Activated CD8-positive, alpha-beta memory T cell treated with anti-CD3 and anti-CD28 coated beads for 4 hours (primary cell): ENCODE measurements at places on chromosomes 2 and 18.

GRCh38 chr2:126623000-126623399 lies 33.0 kb upstream of the GYPC start:
- DNase-seq, result no peak

- no peak for DNase-seq
Measured at GRCh38 chr2:101900375-101900774, 91.4 kb upstream of the IL1R2 start.

DNA sequence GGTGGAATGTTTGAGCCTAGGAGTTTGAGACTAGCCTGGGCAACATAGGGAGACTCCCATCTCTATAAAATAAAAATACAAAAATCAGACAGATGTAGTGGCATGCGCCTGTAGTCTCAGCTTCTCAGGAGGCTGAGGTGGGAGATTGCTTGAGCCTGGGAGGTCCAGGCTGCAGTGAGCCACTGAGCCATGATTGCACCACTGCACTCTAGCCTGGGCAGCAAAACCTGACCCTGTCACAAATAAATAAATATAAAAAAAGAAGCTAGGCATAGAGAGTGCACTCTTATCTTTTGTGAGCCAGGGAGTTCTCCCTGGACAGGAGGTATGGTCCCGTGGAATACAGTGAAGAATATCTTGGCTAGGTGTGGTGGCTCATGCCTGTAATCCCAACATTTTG lies 11.0 kb upstream of the KYNU start:
- DNase-seq, result no peak

GRCh38 chr2:164328310-164328709 lies 293.0 kb downstream of the GRB14 start:
- no peak for DNase-seq

DNA sequence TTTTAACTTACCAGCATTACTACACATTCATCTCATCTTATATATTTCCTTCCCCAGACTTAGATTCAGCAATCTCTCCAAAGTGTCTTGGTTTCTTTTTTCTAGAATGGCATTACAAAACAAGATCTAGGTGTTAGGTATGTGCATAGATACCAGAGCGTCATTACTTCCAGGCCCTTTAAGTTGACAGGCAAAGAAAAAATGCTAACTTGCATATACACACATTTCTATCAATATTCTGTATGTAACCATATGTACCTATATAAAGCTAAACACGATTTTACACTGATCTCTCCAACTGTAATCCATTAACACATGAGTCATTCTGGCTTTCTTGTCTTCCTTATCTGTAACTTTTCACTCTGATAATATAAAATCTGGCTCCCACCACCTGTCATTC lies 503.8 kb upstream of the NRXN1 start:
- no peak for DNase-seq

DNA sequence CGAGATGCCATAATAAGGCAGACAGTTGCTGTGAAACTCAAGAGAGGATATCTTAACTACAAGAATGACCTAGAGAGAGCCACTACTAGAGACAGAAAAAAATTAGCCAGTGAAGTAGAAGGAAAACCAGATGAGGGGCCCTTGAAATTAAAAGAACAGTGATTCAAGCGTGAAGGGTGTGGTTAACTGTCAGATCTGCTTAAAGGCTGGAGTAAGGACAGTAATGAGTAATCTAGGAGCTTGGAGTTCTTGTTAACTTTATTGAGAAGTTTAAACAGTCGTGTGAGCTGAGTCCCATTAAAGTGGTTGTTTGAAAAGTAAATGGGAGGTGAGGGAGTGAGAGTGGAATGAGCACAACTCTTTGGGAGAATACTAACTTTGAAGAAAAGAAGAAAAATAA lies 21.3 kb downstream of the PIGN start:
- DNase-seq, result no peak

- DNase-seq, result no peak
Measured at GRCh38 chr2:64919261-64919660, 69.9 kb upstream of the SLC1A4 start.

DNA sequence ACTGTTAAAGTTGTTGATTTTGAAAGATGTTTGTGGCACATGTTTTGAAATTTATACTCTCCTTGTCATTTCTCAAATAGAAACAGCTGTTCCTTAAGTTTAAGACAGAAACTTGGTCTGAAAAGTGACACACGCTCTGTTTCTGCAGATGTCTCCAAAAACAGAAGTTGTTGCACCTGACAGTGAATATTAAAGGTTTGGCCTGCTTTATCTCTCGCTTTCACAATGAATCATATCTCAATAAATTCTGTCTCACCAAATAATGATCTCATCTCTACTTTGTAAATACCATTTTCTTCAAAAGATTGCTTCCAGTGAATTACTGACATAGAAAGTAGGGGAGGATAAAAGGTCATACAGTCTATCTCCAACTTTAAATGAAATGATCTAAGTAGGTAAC lies 294.9 kb upstream of the SYT4 start:
- DNase-seq, result no peak

- no peak for DNase-seq
Measured at GRCh38 chr2:232190796-232191195, 187.8 kb upstream of the ALPP start.

- no peak for DNase-seq
Measured at GRCh38 chr2:35228584-35228983, 1127.0 kb upstream of the CRIM1 start.

GRCh38 chr2:54524226-54524991 lies 68.3 kb downstream of the SPTBN1 start:
- no peak for DNase-seq

- DNase-seq, result no peak
Measured at GRCh38 chr2:164887434-164888144, 46.0 kb upstream of the COBLL1 start.

- no peak for DNase-seq
Measured at GRCh38 chr18:41617647-41618046, 337.4 kb upstream of the PIK3C3 start.

DNA sequence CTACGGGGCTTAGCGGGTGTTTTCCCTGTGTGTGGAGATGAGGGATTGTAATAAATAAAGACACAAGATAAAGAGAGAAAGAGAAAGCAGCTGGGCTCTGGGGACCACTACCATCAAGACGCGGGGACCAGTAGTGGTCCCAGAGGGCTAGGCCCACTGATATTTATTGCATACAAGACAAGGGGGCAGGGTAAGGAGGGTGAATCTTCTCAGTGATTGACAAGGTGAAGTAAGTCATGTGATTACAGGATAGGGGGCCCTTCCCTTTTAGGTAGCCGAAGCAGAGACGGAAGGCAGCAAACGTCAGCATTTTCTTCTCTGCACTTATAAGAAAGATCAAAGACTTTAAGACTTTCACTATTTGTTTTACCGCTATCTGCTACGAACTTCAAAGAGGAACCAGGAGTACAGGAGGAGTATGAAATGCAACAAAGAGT lies 4.5 kb upstream of the GAL3ST2 start:
- no peak for DNase-seq

DNA sequence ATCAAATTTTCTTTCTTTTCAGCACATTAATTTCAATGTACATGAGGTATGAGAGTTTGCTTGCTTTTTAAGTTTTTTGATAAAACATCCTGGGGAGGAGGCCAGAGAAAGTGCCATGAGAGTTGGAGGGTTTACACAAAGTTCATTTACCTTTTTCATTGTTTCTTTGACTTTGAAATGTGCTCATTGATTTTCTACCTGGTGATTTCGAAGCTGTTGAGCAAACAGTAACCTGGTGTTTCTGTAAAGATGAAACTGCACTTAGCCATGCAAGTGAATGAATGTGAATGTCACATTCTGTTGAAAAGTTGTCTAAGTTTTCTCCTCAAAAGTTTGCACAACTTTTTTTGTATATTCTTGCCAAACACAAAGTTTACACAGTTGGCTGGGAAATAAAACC lies 797.0 kb downstream of the METTL4 start:
- no peak for DNase-seq

GRCh38 chr2:10410823-10411437 lies 37.2 kb downstream of the ODC1 start:
- DNase-seq, result no peak

DNA sequence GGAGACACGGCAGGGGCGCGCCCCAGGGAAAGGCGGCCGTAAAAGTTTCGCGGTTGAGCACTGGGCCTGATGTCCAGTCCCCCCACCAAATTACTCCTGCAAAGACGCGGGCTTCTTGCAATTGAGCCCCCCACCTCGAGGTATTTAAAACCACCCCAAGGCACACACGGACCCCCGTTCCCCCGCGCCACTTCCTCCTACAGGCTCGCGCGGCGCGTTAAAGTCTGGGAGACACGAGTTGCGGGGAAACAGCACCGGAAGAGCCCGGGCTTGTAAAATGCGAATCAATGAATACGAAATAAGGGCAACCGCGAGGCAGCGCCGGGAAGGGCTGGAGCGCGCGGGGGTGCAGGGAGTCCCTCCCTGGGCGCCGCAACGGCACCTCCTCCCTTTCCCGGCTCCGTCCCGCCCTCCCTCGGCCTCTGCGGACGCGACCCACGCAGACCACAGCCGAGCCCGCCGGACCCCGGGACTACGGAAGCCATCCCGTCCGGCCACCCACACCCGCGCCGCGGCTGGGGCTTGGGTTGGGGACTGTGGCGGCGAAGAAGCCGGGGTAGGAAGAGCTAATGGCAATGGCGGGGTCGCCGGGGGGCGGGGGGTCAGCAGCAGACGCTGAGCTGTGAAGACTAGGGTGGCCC lies 918 bp upstream of the NETO1 start:
- no peak for DNase-seq

GRCh38 chr18:8858888-8859511 lies 153.6 kb downstream of the MTCL1 start:
- no peak for DNase-seq

- no peak for DNase-seq
Measured at GRCh38 chr2:69221512-69221911, 165.5 kb downstream of the GFPT1 start.

- no peak for DNase-seq
Measured at GRCh38 chr2:110729106-110729505, 3.3 kb upstream of the ACOXL start.

GRCh38 chr18:12861637-12862036 lies 22.4 kb downstream of the PTPN2 start:
- no peak for DNase-seq

DNA sequence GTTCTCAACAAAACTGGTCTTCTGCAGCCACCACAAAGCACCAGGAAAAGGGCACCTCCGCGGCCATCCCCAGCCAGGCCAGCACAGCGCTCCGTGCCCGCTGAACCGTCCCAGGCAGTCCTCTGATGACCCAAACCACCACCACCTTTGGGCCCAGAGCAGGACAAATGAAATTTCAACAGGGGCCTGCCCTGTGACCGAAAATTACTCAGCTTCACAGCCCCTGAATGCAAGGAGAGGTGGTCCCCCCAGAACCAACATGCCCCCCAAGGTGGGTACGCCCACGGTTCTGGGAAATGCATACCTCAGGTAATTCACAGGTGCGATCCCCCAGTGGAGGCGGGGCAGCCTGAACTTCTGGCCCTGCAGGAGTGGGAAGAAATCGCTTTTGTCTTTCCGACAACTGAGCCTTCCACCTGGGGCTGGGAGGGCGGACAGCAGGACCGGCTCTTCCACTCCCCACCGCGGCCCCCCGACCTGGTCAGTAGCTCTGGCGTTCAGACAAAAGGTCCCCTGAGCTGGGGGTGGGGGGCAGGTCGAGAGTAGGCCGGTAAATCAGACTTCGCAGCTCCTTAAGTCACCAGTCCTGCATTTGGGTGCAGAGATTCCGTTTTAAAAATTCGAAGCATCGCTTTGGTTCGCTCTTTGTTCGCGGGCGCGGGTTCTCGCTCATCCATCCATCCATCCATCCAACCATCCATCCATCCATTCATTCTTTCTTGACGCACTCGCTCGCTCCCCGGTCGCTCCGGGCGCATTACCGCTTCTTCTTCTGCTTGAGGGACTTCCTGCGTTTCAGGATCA lies 1.4 kb downstream of the ARL4C start:
- DNase-seq, result no peak

DNA sequence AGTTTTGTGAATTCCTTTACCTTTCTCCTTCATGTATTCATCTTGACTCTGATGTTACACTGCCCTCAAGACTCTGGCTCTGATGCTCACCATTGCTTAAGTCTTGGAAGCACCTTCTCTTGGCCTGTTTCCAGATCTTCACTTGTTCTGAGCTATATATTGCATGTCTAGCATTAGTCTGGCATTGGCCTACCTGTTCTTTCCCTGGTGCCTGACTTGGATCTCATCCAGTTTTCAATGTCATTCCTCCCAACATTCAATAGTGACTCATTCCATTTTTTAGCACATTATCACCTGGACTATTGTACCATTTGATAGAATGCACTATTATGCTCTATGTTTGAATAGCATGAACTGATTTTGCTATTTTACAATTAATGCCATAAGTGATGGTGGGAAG lies 127.3 kb upstream of the NYAP2 start:
- DNase-seq, result no peak

- DNase-seq, result no peak
Measured at GRCh38 chr2:168494190-168494711, 38.2 kb downstream of the CERS6 start.

DNA sequence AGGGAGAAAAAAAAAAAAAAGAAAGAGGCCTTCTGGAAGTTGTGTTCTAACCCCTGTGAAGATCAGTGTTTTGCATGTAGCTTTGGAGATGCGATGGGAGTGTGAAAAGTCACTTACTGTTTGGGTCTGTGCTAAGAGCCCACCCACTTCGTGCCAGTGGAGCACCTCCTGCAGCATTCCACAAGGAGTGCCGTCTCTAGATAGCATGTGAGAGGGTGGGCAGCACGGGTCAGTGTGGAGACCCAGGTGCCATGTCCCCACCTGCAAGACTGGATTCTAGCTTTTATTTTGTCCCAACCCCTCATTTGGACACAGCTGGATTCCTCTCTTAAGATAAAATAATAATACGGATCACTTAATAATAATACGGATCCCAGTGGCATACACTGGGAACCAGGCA lies 12.5 kb upstream of the TMEM185B start:
- no peak for DNase-seq

GRCh38 chr18:25243257-25243656 lies 108.7 kb downstream of the ZNF521 start:
- DNase-seq, result no peak

- no peak for DNase-seq
Measured at GRCh38 chr18:272650-273049, 4.8 kb upstream of the THOC1 start.

- DNase-seq, result no peak
Measured at GRCh38 chr18:35144698-35145097, 96.1 kb upstream of the ZNF397 start.

DNA sequence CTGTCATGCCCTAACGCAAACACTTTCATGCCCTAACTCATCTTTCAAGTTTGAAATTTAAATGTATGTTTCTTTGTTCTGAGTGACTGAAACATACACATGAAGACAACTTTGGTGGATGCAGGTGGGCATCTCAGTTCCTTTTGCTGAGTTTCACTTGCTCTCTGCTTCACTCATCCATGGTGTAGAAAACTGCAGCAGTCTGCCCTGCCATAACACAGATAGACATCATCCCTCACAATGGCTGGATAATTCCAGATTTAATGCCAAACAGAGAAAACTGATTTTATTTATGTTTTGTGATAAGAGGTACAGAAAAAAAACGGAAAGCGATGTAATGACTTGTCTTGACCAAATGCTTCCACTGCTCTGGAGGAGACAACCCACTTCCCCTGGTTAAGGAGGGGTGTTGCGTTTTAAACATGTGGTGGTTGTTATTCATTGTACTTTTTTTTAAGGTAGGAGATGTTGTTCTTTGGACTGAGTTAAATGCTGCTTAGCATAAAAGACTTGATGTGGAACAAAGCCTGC lies 70.4 kb downstream of the RHBDD1 start:
- DNase-seq, result no peak

- no peak for DNase-seq
Measured at GRCh38 chr2:48756289-48756688, 765 bp upstream of the LHCGR start.
